ENCODE measurements at places on chromosomes 1 and 21.

- no peak for ATAC-seq
These were observed 6.1 kb downstream of the GAS5 start for GRCh38 chr1:173861731-173862145.

DNA sequence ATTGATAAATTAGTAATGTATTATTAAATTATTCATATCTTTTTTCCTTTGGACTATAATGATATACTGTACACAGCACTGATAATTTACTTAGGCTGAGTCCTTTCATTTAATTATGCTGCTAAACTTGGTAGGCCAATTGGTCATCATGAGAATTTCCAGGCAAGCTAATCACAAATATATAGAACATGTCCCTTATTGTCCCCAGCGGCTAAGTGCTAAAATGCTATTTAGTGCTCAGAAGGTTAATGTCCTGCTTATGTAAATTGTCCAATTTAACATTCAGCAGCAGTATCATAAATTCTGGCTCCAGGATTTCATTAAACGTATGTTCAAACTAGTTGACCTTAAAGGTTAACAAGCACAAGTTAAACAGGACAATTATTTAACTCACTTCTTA is 30.0 kb upstream of the RRP15 start:
- no peak for ATAC-seq

GRCh38 chr1:121443001-121443540 is 258.3 kb downstream of the SRGAP2C start:
- ATAC-seq, result no peak

DNA sequence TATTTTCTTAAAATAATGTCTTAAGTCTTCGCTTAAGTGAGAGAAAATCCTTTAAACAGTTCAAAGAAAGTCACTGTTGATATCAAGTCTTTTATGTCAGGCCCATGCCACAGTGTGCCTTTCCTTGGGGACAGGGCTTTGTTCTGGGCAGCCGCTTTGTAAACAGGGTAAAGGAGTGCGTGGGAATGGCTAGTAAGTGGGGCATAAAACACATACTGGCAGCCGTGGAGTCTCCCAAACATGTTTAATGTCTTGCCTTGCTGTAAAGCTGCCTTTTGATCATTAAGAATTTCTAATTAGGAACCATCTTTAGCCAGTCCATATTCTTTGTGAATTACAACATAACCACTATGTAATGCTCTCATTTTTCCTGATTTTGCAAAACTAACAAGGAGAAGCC is 99.7 kb downstream of the PHTF1 start:
- no peak for ATAC-seq

- no peak for ATAC-seq
These were observed 41.4 kb upstream of the GJB5 start for GRCh38 chr1:34713443-34713842.

- no peak for ATAC-seq
These were observed 1.1 kb downstream of the HTR6 start for GRCh38 chr1:19665496-19666465.

DNA sequence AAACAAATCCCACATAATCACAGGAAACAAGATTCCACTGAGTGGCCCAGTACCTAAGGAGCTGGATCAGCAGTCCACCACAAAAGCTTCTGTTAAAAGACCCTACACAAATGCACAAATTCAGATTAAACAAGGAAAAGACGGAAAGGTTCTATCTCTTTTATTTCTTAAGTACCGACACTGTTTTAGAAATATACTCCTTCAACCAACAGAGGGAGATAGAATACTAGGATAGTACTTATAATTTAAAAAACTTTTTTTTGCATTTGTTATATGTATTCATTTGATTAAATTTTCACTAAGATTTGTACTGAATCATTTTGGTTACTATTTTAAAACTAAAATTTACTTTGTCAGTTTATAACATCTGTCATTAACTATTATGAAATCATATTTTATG is 12.5 kb downstream of the CDC7 start:
- no peak for ATAC-seq

GRCh38 chr1:158509471-158510156 is 37.6 kb downstream of the OR10R2 start:
- no peak for ATAC-seq

DNA sequence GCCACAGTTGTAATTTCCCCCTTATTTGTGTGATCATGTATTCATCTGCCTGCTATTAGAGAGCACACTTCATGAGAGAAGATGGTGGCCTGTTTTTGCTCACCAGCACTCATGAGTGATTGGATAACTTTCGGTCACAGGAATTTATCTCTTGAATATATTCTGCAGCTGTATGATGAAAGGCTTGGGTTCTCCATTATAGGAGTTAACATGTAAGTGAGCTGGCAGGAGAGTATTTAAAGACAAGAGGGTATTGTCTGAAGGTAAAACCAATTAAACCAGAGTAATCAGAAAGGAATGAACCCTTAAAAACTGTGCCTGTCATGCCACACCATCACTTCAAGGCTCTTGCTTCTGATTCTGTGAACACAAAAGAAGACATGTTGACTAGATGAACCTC is 574.9 kb upstream of the CAMK1G start:
- ATAC-seq, result no peak

- ATAC-seq, result no peak
These were observed 43.9 kb upstream of the SPOCD1 start for GRCh38 chr1:31859719-31860118.

- ATAC-seq, result no peak
These were observed 239.5 kb upstream of the LRRC7 start for GRCh38 chr1:69328186-69328585.

- no peak for ATAC-seq
These were observed 511.0 kb upstream of the CAMK1G start for GRCh38 chr1:209072481-209072880.

DNA sequence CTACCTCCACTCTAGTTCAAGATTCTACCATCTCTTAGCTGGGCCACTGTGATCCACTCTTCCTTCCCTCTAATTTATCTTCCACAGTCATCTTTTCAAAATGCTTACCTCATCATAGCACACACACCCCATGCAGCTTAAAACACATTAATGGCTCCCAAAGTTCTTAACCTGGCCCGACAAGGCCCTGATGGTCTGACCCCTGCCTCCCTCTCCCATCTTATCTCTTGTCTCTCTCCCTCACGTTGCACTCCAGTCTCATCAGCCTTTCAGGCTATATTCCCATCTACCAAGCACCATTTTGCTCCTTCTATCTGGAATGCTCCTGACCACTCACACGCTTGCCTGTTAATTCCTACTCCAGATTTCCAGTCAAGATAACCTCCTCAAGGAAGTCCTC is 2.5 kb upstream of the ZBTB8A start:
- no peak for ATAC-seq

DNA sequence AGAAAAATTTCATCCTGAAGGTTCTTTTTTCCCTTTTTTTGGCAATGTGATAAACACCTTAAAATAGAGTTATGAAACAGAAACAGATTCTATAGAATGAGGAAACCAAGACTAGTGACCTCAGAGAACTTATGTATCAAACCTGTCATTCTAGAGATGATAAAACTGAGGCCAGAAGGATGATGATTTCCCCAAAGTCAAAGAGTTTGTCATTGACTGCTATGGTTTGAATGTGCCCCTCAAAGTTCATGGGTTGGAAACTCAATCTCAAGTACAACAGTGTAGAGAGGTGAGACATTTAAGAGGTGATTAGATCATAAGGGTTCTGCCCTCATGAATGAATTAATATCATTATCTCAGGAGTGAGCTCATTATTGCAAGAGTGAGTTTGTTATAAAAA is 13.7 kb upstream of the BEND5 start:
- no peak for ATAC-seq

DNA sequence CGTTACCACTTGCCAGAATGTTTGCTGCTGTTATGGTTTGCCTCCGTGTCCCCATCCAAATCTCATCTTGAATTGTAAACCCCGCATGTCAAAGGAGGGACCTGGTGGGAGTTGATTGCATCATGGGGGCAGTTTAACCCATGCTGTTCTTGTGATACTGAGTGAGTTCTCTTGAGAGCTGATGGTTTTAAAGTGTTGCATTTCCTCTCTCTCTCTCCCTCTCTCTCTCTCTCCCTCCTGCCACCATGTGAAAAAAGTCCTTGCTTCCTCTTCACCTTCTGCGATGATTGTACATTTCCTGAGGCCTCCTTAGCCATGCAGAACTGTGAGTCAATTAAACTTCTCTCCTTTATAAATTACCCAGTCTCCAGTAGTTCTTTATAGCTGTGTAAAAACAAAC is 44.4 kb downstream of the CFHR5 start:
- ATAC-seq, result no peak

GRCh38 chr1:47696737-47697441 is 259.0 kb downstream of the FOXD2 start:
- ATAC-seq, result no peak

DNA sequence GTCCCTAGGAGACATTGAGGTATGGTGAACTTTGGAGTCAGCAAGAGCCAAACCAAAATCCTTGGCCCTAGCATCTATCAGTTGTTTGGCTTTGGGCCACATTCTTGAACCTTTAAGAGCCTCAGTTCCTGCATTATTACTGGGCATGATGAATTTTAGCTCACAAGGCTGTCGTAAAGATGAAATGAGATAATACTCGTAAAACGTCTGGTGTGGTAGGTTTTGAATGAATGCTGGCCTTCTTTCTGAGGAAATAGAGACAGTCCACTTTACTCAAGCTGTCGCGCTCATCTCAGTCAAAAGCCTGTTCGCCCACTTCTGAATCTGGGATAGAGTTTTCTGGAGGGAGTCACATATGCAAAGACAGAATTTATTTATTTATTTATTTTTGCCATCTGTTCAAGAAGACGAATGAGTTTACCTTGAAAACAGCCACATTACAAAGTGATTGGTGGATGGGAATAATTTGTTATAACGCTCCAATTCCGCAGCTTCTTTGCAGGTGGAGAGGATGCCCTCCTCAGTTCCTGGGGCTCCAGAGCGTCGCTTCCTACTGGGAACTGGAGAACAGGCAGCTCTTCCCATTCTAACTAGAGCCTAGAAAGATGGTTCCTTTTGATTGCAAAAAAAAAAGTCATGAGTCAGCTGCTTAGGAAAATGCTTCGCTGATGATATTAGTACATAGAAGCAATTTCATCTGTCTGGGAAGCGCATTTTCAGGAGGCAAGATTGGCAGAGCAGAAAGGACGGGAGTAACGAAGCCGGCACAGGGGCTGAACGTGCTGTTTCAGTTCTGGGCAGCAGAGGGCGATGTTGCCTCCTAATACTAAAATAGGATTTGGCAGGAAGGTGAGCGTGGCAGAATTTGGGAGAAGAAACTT is 49.9 kb upstream of the CYP2J2 start:
- ATAC-seq, result no peak

GRCh38 chr1:109719337-109719837 is 7.3 kb downstream of the GSTM5 start:
- no peak for ATAC-seq

GRCh38 chr1:233665575-233666270 is 51.8 kb downstream of the KCNK1 start:
- ATAC-seq, result no peak

- ATAC-seq, result no peak
These were observed 11.5 kb upstream of the HCRTR1 start for GRCh38 chr1:31605908-31606427.

DNA sequence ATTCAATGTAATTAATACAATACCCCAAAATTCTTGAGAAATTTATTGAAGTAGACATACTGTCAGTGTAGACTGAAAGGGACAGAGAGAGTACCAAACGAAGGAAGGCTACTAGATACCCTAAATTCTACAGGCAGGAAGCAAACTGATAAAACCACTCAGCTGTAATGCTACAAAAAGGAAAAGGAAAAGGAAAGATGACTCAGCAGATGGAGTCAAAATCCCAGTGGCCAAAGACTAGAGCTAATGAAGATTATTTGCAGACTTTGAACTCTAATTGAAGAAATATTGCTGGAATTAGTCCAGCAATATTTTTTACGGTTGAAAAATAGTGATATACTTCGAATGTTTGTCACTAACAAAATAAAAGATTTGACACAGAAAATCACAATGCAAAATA is 671.9 kb downstream of the BRINP3 start:
- no peak for ATAC-seq

- no peak for ATAC-seq
These were observed 3.7 kb downstream of the DMRTB1 start for GRCh38 chr1:53462769-53463501.

DNA sequence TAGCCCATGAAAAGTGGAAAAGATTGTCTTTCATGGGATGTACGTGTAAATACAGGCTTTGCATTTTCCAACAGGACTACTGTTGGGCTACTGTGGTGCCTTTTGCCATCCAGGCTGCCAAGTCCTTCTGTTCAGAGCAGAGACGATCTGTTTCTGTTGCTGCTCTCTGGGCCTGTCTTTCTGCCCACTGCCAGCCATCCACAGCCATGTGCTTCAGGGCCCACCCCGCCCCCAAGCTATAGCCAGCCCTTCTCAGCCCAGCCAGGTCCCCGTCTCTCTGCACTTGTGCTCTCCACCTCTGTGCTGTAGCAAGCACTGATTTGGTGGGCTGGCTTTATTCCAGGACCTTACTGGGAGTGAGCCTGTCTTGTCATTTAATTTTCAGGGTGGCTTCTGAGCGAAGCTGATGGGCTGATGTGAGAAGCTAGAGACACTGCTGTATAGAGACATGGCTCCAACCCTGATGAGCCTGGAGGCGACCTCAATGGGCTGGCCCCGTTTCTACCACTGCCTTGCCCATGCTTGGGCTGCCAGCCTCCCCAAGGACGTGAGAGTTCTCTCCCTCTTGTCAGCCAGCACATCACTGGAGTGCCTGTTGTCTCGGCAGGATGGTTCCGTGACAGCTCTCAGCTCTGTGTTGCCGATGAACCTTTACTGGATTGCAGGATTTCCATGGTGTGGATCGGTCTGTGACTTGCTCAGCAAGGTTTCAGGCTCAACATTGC is 137.8 kb downstream of the PEX14 start:
- ATAC-seq, result no peak

DNA sequence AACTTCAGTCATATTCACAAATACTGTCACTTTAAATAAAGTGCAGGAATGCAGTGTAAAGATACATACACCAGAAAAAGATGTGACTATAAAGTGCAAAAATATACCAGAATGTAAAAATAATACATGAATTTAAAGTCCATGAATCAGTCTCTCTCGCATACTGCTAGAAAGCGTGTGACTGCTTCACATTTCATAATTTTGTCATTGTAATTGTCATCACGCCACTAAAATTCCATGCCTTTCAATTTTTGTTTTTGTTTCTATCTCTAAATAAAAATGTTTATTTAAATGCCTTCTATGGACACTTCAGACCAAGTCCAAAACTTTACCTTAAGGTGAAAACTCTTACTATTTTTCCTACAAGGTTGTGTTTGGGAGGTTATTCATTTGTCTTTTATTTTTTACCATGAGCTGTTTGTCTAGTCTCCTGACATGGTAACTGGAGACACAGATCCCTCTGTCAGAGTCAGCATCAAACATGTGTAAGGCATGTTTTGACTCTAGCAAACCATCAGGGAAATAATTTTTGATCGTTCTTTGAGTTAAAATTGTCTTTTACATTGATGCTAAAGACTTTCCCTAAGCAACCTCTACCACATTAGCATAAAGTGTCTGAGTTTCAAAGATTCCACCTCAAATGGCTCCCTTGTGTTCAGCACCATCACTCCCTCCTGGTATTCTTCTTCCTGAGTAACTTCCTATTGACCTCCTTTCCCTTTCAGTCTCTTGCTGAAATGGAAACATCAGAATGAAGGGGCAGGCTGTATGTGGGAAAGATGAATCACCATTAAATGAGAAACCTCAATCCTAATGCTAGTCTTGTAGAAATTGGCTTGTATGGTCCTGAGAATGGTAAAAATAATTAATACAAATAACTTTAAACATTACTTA is 14.0 kb upstream of the AIM2 start:
- ATAC-seq, result no peak
